Left lung (tissue), 14 donors: ENCODE measurements at places on chromosomes 12 and 14. TPM values are rescaled to one million over a fixed set of nuclear protein-coding genes. Genes with fewer than 3 reads are reported as not detected.

The RPL10L gene
- total RNA-seq, result not detected

DNA sequence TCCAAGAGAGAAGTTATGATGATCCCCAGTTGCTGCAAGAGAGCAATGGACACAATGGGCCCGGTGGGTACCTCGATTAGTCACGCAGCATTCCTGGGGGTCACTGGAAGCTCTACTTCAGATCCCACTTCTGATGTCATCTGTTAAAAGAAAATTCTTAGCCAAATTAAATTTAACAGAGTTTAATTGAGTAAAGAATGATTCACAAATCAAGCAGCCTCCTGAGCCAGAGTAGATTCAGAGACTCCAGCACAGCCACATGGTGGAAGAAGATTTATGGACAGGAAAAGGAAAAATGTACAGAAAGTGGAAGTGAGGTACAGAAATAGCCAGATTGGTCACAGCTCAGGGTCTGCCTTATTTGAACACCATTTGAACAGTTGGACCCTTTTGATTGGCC, 107.5 kb downstream of the SPTSSA start:
- DNase-seq, result no peak

- peak; percentile 80 for DNase-seq
These were observed 455.8 kb downstream of the PCNX1 start for GRCh38 chr14:71362920-71363584.

DNA sequence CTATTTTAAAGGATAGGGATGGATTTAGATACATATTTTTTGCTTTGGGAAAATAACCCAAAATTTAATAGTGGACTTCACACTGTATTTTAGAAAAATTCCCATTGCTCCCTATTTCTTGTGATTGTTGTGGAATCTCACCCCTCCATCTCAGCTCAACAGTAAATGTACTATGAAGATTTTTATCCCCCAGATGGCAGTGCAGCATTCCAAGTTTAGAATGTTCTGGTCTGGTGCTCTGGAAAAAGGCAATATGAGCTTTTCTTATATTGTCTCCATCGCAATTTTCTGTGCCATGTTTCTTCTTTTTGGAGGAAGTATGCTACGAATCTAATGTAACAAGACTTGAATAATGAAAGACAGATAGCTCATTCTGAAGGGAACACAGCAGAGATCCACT, 471.7 kb upstream of the SYT1 start:
- DNase-seq, result no peak

The POP5 gene
- 40.6 TPM for total RNA-seq

The CCDC60 gene
- total RNA-seq, result not detected

GRCh38 chr14:56094076-56094475, 24.1 kb upstream of the PELI2 start:
- no peak for DNase-seq
